ENCODE measurements at places on chromosomes 4 and X.

DNA sequence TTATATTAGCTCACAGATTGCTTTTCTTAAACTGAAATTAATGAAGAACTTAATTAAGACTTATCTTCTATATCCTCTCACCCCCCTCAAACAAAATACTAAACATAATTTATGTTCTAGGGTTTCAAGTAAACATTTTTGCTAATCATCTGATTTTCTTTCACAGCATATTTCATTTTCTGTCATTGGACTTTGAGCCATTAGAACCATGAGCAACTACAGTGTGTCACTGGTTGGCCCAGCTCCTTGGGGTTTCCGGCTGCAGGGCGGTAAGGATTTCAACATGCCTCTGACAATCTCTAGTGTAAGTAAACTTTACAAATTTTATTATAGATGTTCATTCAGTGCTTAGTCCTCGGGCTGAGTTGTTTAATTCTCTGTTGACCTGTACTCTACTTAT is 3.3 kb downstream of the PDLIM5 start:
- peak; percentile 49 for DNase-seq

- DNase-seq, result peak; percentile 16
Observed at GRCh38 chrX:47218920-47219815, 687 bp downstream of the CDK16 start.

DNA sequence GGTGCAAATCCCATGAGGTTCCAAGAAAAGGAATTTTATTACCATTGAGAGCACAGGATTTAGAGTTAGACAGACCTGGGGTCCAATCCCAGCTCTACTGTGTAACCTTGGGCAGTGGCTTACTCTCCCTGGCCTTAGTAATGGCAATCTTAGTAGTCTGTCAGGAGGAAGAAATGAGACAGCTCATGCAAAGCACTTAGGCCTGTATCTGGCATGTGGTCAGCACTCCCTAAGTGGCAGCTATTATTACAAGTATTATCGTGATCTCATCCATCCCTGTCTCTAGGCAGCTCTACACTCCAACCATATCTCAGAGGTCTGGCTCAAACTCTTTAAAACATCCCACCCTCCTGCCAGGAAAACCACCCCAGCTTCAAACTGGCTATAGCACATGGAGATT is 129.6 kb upstream of the NALF2 start:
- DNase-seq, result no peak

- no peak for DNase-seq
Observed at GRCh38 chrX:131225078-131225477, 64.0 kb downstream of the IGSF1 start.

DNA sequence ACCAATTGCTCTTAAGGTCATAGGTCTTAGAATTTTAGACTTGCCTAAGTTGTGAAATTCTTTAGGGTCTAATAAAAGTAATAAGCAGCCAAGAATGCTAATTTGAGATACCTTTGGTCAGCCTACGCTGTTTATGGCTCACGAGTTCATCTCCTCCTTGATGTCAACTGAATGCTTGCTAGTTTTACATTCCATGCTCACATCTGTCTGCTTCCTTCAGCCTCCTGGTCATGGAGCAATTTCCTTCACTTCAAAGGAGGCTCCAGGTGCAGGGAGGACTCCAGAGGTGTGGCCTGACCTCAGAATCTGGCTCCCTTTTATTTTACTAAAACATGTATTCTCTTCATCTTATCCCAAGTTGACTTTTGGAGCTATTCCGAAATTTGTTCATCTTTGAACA is 23.3 kb upstream of the LNX1 start:
- no peak for DNase-seq

DNA sequence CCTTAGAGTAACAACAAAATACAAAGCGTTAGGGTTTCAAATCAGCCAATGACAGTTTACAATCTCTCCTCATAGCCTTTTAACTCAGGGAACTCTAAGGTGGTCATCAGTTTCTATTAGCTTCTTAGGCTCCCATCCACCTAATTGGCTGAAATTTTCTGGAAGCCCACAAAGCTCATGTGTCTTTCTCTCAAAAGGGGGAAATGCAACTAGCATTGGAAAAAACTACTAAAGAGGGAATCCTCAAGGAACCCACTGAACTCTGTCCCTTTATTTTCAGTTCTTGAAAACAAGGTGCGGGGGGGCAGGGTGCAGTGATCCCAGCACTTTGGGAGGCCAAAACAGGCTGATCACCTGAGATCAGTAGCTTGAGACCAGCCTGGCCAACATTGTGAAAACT is 56.4 kb downstream of the PDGFC start:
- no peak for DNase-seq

DNA sequence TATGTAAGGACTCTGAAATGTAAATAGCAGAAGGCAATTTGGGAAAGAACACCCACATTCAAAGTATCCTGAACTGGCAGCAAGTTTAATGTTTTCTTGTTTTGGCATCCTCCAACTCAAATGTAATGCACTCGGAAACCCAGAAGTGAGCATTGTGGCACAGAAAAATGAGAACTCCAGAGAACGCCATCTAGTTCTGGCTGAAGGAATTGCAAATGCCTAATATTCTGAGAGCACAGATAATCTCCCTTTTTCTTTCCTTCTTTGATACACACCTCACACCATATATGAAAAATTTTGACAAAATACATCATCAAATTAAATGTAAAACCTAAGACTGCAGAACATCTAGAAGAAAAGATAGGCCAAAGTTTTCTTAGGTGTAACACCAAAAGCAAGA is 52.1 kb downstream of the PWWP3B start:
- no peak for DNase-seq

DNA sequence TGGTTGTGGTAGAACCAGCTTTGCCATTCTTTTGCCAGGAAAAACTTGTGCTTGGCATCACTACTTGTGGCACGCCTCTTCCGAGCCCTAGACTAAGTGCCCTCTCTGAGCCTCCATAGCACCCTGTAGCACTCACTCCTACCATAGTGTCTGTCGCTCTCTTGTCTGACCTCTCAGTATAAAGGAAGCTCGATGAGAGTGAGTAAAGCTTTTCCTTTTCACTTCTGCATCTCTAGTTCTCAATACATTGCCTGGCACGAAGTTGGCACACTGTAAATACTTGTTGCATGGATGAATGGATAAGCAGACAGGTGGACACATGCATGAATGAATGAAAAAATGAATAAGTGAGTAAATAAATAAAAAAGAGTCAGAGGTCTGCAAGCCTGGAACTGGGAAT is 48.3 kb downstream of the TLR10 start:
- DNase-seq, result no peak

DNA sequence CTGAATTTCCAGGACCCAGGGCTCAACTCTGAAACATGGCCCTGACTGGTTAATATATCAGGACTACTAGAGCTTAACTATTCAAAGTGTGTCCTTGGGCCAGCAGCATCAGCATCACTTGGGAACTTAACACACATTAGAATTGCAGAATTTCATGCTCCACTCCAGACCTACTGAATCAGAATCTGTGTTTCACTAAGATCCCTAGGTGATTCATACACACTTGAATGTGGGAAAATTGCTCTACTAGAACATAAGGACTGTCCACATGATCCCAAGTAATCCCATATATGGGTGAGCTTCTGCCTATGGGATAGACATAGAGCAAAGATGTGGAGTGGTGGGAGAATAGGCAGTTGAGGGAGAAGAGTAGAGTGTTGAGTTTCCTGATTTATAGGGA is 192.5 kb upstream of the CLNK start:
- peak; percentile 55 for DNase-seq
